ENCODE measurements at places on chromosomes 13 and 19. TPM values are rescaled to one million over a fixed set of nuclear protein-coding genes. Genes with fewer than 3 reads are reported as not detected.

DNA sequence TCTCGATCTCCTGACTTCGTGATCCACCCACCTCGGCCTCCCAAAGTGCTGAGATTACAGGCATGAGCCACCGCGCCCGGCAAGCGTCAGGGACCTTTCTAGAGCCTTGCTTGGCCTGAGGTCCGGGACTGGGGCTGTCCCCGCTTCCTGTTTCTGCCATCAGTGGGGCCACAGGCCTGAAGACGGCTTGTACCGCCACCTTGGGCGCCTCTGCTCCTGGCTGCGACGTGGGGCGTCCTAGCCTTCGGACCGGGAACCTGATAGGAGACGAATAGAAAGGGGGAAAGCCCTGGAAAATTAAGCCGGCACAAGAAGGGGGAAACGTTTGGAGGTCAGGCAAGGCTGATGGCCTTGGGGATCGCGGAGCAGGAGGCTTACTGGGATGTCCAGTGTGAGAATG lies 35.1 kb downstream of the RNF6 start:
- DNase-seq, result no peak

DNA sequence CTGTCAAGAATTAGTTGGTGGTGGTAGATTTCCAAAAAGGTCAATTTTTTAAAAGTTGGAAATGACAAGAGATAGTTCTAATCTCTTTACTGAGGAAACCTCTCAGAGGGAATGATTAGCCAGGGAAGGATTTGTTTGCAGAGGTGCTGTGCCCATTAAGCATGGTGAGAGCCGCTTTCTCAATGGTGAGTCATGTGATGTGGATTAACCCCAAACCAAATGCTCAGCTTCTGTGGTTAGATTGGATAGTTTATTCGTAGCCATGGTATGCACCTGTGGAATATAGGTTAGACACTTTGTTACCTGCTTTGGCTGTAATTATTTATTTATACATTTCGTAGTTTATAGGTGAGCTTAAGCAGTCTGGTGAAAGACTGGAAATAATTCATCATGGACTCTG lies 7.1 kb downstream of the HNRNPM start:
- peak; percentile 78 for DNase-seq

GRCh38 chr19:29405728-29405995 lies 120.1 kb upstream of the VSTM2B start:
- DNase-seq, result no peak

GRCh38 chr19:54422136-54422535 lies 6.9 kb downstream of the TTYH1 start:
- DNase-seq, result no peak

GRCh38 chr19:13152974-13153568 lies 2.9 kb downstream of the IER2 start:
- DNase-seq, result peak; percentile 93

Gene SPRY2
- 43.9 TPM for total RNA-seq

Gene CGB2
- total RNA-seq, result 0.26 TPM

Gene COMP
- total RNA-seq, result 0.13 TPM

DNA sequence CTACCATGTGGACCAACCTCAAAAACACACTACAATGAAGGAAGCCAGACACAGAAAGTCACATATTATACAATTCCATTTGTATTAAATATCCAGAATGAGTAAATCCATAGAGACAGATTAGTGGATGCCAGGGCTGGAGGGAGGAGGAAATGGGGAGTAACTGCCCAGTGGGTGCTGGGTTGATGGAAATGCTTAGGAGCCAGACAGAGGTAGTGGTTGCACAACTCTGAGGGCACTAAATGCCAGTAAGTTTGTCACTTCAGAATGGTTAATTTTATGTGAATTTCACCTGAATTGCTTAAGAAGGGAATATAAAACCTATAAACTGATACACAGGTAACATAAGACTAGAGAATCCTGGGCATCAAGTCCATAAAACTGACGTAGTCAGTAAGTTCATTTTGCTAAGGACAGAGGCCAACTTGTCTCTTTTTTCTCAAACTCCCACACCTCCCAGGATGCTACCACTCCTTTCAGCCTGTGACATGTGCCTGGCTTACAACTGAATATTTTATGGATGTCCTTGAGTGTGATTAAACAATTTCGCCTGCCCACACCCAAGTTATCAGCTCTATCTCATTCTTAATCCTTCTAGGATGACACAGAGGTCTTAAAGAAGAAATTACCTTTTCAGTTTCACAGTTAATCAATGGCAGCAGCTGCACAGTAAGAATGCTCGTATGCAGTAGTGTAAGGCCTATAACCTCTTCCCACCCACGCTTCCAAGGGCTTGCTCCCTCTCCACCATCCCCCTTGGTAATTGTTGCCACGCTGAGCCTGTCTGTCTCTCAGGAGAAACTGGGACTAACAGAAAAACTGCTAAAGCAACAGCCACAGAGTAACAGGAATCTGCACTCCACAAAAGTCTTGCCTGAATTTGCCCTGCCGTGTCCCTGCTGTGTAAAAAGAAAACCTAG lies 5.9 kb upstream of the MLNR start:
- DNase-seq, result no peak
